ENCODE measurements at places on chromosomes 11 and 22.

- no peak for DNase-seq
Measured at GRCh38 chr11:80593648-80594374, 1153.0 kb upstream of the TENM4 start.

GRCh38 chr11:21723678-21724077, 469.2 kb upstream of the ANO5 start:
- no peak for DNase-seq

GRCh38 chr11:17259519-17259918, 17.0 kb upstream of the NUCB2 start:
- DNase-seq: no peak

- no peak for DNase-seq
Measured at GRCh38 chr22:23405366-23405851, 174.7 kb downstream of the IGLL1 start.

DNA sequence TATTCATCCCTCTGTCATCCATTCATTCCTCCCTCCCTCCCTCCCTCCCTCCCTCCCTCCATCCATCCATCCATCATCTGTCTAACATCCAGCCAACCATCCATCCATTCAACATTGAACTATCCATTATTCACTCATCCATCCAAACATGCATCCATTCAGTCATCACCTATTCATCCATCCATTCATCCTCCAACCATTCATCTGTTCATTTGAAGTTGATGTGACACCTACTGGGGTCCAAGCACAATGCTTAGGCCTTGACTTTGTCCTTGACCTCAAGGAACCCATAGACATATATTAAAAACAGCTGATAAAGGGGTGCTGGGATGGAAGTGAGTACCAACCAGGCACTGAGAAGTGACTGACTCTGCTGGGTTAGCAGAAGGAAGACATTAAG, 26.6 kb downstream of the BCR start:
- DNase-seq: no peak

DNA sequence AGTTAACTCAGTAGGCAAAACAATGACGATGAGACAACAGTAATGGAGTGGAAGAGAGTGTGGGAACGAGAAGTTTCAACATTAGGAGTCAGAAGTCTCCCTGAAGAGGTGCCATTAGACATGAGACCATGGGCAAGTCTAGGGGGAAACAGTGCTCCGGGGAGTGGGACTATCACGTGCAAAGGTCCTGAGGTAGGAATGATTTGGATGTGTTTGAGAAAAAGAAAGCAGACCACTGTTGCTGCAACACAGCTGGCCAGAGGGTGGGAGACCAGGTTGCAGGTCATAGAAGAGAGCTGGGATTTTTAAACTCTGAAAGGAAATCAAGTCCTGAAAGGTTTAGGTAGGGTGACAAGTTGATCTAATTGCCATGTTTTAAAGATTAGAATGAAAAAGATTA, 63.0 kb downstream of the NAV2 start:
- DNase-seq: no peak

DNA sequence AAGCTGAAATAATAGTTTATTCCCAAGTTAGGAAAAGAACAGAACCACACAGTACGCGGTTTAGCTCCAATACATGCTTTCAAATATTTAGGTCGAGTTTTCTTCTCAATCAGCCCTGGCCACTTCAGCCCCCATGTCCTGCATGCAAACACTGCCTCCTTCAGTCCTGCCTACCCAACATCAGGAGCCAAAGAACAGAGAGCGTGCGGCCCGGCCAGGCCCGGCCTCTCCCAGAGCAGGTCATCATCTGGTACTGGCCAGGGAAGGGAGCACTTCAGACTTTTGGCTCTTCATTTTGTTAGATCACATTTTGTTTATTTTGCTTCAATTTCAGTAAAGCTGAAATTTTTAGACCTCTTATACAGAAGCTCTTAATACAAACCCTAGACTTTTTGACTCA, 6.7 kb downstream of the BRD1 start:
- DNase-seq: no peak

DNA sequence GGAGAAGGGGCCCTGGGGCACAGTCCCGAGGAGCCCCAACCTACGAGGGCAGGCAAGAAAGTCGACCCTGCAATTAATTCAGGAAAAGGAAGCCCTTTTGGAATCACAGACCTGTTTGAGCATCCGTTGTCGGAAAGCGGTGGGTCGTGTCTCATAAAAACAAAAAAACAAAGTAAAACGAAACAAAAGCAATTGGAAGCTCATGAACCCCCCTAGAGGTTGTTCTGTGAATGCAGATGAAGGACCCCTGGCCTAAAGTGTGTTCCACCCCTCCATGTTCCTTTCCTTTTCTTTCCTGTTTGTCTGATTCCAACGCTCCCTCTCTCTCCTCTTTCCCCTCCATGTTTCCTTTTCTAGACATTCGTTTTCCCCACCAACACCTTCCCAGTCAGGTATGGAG, 203.7 kb downstream of the GRIK4 start:
- no peak for DNase-seq

GRCh38 chr11:33915526-33915925, 23.6 kb upstream of the LMO2 start:
- DNase-seq: no peak

DNA sequence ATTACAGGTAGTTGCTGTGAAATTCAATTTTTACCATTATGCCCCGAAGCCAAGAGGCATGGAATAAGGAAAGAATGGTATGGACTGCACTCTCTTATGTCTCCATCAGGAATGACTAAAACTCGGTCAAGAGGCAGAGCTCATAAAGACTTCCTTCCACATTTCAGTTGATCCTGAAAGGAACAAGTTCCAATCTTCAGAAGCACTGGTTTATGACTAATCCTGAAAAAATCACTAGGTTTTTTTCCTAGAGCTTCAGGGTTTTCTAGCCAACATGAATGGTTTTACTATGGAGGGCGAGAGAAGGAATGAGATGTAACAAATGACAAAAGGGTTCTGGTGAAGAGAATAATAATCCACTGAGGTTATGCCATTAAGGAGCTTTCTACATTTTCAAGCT, 832.2 kb downstream of the NTM start:
- DNase-seq: no peak

GRCh38 chr22:23532731-23533130, 47.4 kb downstream of the IGLL1 start:
- no peak for DNase-seq

GRCh38 chr11:4194889-4195288, 100.3 kb downstream of the RRM1 start:
- no peak for DNase-seq

Measured in stimulated activated effector memory CD8-positive, alpha-beta T cell treated with anti-CD3 and anti-CD28 coated beads, Interleukin-12 subunit alpha, Interleukin-12 subunit beta, amount 100 ng/mL, for 72 hours (primary cell).